Hematopoietic multipotent progenitor cell treated with erythropoietin and hydrocortisone succinate and interleukin-3 and kit ligand, for 8 days (in vitro differentiated cells): ENCODE measurements at places on chromosomes 7 and 10.

- no peak for DNase-seq
These were observed 12.3 kb downstream of the ZYX start for GRCh38 chr7:143393267-143394041.

DNA sequence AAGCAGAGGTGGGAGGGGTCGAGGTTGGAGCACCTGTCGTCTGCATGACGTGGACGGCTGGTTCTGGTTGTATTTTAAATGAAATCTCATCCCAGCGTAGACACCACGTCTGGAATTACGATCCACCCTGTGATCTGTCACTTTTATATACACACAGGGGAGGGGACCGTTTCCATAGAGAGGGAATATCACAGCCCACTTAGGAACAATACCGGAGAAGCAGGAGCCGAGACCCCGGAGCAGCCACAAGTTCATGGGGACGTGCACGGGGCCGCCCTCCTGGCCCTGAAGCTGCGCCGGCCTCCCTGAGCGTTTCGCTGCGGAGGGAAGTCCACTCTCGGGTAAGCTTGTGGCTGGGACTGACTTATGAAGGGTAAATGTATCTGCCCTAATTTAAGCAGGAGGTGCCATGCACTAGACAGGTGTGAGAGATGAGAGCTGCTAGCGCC lies at the start of gene UCN3:
TSS of gene UCN3 (plus strand) at position 77 of the 449 bp plus-strand sequence. CDS start 8,755 bp downstream, outside the sequence.
- no peak for DNase-seq

DNA sequence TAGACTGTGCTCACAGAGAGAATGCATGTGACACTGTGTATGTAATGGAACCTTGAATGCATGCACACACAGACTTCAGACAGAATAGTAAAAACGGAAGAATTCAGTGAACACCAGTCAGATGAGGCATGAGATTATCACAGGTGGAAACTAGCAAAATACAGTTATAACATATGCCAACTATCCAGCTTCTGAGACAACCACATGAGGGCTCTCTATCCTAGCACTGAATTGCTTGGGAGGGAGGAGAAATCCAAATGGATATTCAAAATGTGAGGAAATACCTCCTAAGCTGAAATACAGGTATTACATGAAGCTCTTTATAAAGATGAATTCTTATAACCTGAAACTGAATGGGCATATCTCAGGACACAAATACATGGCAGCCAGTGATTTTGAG lies 30.6 kb downstream of the GARS1 start:
- DNase-seq = no peak

DNA sequence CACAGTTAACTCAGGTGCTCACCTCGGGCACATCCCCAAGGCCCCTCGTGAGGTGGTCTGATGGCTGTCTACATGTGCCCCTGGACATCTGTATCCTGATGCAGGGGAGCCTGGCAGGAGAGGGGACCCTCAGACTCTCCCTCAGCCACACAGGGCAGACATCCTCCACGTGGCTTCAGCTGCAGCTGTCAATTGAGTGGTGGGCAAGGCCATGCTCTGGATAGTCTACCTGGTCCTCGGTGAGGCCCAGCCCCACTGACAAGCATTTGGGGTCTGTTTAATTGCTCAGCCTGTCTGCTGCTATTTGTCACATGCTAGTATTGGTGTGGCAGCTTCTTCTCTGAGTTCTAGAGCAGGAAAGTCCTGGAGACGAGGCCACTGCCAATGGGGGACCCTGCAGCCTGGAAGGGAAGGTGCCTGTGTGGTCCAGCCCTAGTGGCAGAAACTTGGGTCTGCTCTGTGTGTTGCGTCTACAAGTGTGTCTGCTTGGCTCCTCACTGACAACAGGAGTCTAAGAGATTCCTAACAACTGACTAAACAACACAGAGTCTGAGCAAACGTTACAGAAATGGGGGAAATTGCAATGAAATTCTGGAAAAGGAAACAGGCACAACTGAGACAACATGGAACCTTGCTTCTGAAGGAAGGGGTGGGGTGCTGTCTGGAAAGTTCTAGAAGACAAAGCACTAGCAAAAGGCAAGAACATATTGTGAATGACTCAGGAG lies 59.3 kb upstream of the IGFBP3 start:
- DNase-seq = no peak

- DNase-seq = no peak
These were observed 23.8 kb upstream of the SEC61G start for GRCh38 chr7:54782829-54783228.

DNA sequence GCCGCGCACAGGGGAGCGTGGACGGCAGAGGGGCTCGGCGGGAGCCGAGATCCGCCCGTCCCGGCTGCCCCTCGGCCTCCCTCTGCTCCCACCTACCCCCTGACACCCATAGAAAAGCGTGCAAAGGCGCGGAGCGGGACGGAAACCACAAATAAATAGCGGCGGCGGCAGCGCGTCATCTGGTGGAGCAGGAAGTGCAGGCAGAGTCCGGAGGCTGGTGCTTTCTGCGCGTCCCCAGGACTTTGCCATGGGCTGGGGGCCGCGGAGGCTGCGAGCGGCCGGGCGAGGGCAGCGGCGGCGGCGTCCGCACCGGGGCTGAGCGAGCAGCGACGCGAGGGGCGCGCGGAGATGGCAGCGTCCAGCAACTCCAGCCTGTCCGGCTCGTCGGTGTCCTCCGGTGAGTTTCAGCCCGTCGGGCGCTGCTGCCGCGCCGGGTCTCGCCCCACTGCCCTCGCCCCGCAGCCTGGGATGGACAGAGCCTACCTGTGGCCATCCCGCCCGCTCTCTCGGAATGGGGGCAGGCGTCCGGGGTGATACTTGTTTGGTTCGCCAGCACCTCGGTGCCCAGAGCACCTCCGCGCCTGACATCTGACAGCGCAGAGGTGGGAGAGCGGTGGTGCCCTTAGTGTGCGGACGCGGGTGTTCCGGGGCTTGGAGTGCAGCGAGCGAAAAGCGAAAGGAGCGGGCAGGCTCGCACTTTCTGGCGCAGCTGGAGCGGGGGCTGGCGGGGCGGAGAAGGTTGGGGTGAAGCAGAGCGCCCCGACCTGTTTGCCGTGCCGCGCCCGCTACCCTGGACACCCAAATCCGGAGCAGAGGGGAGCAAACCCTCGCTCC lies at the start of gene CHN2:
TSS of gene CHN2 (plus strand) at position 182 of the 834 bp plus-strand sequence.
- DNase-seq = peak; percentile 44

DNA sequence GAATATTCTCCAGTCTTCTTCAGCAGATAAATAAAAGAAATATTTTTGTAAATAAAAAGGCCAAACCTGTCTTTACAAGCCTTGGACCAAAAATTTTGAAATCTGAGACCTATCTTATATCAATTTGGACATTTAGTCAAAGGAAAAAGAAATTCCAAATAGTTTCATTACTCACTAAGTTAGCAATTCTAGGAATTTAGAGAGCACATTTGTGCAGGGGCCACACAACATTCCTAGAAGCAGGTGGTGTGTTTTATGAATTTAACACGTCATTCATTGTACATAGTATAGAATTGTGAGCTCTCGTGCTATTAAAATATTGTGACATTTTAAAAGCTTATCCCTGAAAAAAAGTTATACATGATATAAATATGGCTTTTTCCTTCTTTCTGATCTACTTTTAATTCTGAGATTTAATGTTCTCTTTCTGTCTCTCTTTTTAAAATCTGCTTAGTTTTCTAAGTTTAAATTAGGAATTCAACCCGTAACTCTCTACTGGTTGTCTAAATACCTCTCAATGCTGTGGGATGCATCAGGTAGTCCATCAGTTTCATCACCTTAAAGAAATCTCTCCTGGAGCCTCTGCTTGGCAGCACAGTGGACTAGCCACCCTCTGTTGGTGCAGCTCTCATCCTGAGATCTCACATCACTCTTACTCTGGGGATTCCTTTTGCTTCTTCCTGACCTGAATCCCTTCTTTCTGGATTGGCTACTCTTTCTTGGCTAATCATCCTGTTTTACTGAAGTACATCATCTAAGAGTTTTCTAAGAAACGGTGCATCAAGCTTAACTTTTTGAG lies 124.5 kb downstream of the SEMA3E start:
- no peak for DNase-seq

DNA sequence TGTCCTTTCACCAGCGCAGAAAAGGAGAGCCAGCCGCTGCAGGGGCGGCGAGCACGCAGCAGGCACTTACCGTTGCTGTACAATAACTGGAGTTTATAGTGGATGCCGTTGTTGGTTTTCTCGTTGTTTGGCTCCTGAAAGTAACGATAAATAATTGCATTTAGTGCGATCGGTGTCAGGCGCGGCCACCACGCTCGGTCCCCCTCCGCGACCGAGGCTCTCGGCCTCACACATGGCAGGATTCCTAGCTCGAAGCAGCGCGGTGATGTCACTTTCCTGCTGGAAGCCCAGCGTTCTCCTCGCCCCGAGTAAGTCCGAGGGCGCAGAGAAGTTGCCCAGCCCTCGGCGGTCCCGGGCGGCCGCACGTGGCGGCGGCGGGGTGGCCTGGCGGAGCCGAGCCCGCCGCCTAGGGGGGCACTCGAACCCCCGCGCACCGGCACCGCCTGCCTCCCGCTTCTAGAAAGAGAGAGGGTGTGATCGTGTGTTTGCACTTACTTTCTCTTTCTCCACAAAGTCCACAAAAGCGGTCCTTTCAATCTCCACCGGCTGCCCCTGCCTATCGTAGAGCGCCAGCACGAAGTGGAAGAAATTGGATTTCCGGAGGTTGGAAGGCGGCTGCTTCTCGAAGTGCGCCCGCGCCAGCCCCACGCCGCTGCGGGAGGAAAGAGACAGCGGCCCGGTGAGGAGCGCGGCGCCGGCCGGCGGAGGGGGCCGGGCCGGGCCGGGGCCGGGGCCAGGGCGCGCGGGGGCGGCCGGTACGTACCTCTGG lies 1.0 kb downstream of the EBF3 start:
- DNase-seq = no peak

GRCh38 chr7:50718876-50719275 lies 63.8 kb downstream of the GRB10 start:
- DNase-seq = no peak

DNA sequence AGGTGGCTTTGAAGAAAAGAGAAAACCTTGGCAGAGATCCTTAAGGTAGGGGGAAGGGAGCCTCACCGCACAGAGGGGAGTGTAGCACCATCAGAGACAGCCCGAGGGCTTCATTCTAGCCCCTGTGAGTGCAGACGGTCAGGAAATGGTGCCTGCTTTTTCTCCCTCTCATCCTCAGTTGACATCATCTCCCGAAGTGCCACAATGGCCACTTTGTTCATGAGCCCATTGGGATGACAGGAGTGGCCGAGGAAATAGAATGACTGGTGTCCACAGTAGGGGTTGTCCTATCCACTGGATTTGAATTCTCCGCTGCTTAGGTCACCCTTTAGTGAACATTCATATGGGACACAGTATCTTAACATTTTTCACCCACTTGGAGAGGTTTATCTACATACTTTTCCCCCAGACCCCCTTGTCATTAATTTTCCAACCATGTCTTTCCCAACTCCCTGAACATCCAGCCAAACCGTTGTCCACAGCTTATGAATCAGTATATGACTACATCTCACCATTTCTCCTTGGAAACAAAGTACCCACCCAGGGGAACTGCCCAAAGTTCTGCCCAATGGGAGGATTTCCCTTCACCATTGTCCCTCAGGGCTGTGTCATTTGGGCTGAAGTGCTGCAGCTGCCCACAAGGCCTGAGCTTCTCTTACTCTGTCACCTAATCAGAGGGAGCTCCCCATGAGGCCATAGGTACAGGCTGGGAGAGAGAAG lies 108.8 kb downstream of the ADCY1 start:
- no peak for DNase-seq

GRCh38 chr10:93062514-93063143 lies 2.0 kb downstream of the CYP26C1 start:
- peak; percentile 60 for DNase-seq

GRCh38 chr7:77838929-77839491 lies 40.4 kb downstream of the PHTF2 start:
- DNase-seq = no peak

- DNase-seq = no peak
These were observed 100.8 kb downstream of the EGFR start for GRCh38 chr7:55119571-55119970.

DNA sequence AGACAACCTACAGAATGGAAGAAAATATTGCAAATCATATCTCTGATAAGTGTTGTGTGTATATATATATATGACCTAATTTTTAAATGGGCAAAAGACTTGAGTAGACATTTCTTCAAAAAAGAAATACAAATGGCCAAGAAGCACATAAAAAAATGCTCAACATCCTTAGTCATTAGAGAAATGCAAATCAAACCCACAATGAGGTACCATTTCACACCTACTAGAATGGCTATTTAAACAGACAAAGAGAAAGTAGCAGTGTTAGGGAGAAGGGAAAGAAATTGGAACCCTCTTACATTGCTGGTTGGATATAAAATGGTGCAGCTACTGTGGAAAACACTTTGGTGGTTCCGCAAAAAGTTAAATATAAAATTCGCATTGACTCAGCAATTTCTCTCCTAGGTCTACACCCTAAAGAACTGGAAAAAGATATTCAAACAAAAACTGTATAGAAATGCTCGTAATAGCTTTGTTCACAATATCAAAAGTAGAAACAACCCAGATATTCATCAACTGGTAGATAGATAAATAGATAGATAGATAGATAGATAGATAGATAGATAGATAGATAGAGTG lies 16.3 kb downstream of the ACSL5 start:
- DNase-seq = no peak

DNA sequence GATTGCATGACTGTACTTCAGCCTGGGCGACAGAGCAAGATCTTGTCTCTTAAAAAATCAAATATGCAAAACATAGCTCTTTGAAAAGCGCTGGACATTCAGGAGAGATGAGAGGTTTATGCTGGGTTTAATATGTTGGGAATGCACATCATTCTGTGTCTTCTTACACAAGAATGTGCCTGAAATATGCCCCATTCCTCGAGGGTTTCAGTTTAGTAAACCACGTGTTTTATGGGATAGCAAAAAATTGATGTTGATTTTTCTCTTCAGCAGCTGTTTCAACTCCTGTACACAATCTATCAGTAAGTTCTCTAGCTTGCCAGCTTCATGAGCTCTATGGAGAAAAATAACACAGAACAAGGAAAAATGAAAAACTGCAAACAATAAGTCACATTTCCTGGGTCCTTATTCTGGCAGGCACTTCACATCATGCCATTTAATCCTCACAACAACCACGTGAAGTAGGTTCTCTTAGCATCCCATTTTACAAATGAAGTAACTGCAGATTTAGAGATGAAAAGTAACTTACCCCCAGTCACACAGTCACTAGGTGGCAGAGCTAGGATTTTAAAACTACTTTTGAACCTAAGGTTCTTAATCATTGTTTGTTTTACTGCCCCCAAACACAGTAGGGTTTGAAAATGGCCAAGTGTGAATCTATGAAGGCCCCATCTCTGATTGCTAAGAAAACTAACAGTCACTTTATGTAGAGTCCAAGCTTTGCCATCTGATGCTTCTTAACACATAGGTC lies 423.6 kb downstream of the PHTF2 start:
- no peak for DNase-seq
